ENCODE measurements at places on chromosomes 6 and 20.

- DNase-seq, result no peak
Measured at GRCh38 chr20:9147547-9148024, 78.7 kb downstream of the PLCB4 start.

DNA sequence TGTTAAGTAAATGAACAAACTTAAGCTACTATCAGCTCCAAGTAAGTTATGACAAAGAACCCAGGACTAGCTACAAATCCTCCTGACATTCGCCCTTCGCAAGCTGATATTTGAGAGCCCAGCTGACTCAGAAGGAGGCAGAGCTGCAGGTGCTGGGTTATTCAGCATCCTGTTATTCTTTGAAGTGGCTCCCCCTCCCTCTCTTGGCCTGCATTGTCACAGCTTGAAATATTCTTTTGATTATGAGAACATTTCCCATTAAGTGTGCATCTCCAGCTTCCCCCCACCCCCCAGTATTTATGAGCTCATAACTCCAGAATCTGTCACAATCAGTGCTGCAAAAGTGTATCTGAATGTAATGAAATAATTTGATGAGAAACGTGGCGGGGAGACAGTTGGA is 78.8 kb upstream of the RALY start:
- no peak for DNase-seq

DNA sequence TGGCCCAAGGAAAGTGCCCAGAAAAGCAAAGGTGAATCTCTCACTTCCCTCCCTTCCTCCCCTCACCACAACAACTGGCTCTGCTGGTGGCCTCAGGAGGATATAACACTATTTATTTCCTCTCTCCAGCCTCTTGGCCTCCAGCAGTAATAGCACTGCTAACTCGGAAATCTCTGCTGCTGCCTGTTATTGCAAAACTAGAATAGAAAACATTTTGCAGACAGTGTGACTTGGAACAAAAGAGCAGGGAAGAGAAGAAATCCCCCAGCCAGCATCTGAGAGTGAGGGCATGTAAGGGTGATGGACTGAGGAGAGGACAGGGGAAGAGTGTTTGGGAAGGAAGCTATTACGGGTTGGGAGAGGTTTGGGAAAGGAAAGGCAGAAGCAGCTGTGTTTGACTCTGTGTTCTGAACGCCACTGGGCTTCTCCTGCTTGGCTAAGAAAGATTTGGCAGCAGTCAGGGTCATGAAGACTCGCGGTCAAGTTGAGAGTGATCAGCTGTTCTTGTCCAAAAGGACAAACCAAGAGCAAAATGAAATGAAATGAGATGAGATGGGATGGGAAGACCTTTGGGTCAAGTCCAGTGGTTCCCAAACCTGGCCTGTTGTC is 81.0 kb upstream of the SNX9 start:
- no peak for DNase-seq

DNA sequence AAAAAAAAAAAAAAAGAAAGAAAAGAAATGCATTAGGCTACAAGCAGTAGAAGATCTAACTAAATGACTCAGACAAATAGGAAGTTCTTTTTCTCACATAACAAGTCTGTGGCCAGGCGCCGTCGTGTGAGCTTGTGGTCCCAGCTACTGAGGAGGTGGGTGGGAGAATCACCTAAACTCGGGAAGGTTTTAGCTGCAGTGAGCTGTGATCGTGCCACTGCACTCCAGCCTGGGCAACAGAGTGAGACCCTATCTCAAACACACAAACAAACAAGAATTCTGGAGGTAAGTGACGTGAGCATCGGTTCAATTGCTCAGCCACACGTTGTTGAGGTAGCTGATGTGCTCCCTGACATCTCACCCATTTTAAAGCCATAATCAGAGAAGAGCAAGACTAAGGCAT is 37.9 kb upstream of the SLC23A2 start:
- peak; percentile 72 for DNase-seq

DNA sequence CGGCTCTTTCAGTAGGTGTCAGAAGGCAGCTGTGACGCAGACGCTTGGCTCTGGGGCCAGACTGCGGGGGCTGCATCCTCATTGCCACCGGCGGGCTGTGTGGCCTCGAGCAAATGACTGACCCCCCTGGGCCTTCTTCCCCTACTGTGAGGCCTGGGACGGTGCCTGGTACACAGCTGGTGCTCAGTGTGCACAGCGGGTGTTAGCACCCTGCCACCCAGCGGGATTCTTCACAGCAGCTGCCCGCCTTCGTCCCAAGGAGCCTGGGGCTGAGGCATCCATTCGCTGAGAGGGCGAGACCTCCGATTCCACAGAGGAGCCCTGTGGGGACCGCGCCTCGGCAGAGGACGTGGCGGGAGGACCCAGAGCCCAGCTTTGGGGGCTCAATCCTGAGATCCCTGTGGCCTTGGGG is 10.6 kb downstream of the SLCO4A1 start:
- DNase-seq, result no peak

Measured in activated CD8-positive, alpha-beta memory T cell treated with anti-CD3 and anti-CD28 coated beads for 24 hours (primary cell).